ENCODE measurements at places on chromosomes 7 and 10. TPM values are rescaled to one million over a fixed set of nuclear protein-coding genes. Genes with fewer than 3 reads are reported as not detected.

DNA sequence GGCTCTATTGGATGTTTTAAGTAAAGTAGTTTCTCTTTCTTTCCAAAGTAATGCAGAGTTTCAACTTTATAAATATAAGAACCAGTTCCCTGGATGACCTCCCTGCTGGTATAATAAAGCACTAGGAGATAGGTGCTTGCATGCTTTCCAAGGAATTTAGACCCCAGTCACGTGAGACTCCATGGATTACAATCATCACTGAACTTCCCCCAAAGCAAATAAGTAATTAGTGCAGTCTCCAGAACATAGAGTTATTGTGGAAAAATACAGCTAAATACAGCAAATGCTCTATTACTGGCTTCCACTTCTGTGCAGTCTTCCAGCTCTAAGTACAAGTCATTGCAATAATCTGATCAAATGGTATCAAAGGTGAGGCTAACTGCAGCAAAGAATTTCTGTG, 220.2 kb upstream of the STEAP1 start:
- no peak for DNase-seq

DNA sequence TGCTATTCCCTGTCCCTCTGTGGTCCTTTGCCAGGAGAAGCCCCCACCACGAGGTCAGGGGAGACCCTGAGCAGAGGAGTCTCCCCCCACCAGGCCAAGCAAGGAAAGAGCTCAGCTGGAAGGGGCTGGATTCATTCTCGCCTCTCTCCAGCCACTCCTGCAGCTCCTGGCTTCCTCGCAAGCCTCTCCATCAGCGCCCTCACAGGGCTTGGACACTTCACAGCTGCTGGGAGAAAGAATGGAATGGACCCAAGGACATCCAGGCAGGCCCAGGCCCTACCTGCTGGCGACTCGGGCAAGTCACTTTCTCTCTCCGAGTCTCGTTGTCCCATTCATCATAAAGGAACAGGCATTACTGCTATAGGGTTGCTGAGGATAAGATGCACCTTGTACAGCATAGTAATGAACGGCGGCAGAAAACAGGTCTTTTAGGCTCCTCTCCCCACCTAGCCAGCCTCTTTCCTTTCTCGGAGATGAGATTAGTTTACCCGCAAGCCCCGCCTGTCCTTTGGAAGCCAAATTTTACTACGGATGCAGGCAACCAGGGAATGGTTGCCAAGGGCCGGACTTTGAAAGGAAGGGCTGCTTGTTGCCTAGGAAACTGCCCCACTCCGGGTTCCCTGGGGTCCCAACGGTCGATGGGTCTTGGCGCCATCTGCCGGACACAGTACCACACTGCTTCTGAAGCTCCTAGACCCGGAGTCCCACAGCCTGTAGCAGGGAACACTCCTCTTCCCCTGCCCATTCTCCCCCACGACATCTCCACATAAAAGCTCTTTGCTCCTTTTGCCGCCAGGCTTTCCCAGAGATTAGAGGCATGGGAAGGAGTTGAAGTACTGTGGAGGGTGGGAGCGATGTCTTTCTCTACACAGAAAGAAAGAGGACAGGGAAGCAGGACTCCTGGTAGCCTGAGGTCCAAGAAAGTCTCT, 22.3 kb downstream of the IMPDH1 start:
- DNase-seq, result peak; percentile 74

The SHH gene
- total RNA-seq, result 0.10 TPM

The PRXL2A gene
- total RNA-seq, result 15.5 TPM

The GJC3 gene
- 0.58 TPM for total RNA-seq

The NME8 gene
- total RNA-seq, result not detected

Data from activated T-cell treated with anti-CD3 and anti-CD28 coated beads, Interleukin-2, amount 50 U/mL, for 72 hours (primary cell).